ENCODE measurements at places on chromosomes 6 and 20. TPM values are rescaled to one million over a fixed set of nuclear protein-coding genes. Genes with fewer than 3 reads are reported as not detected.
A peak's percentile ranks its signal among the peaks of the same experiment; 100 is the strongest.

GRCh38 chr6:101117393-101118135 lies 236.4 kb upstream of the ASCC3 start:
- peak; percentile 52 for DNase-seq

GRCh38 chr20:33640287-33640686 lies 21.8 kb upstream of the C20orf144 start:
- DNase-seq, result no peak

DYNLT2 gene
- total RNA-seq, result 1.7 TPM

GRCh38 chr6:108455688-108456087 lies 105.0 kb upstream of the FOXO3 start:
- no peak for DNase-seq

PKIB gene
- total RNA-seq, result 6.1 TPM

- no peak for DNase-seq
Measured at GRCh38 chr6:33828764-33829731, 25.2 kb upstream of the MLN start.

- no peak for DNase-seq
Measured at GRCh38 chr6:145213614-145214013, 521.7 kb downstream of the EPM2A start.

GRCh38 chr6:3440911-3441310 lies 15.9 kb downstream of the SLC22A23 start:
- no peak for DNase-seq

LST1 gene
- total RNA-seq, result not detected

WFDC5 gene
- not detected for total RNA-seq

DNA sequence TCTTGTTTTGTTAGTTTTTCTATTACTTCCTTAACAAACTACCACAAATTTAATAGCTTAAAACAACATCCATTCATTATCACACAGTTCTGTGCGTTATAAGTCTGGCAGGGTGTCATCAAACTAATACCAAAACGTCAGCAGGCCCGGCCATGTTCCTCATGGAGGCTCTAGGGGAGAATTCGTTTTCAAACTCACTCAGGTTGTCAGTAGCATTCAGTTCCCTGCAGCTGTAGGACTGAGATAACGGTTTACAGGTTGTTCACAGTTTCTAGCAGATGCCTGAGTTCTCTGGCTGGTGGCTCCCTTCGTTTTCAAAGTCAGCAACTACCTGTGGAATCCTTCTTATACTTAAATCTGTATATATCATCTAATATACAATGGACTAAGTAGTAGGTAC lies 72.5 kb upstream of the PRSS16 start:
- DNase-seq, result no peak

DNA sequence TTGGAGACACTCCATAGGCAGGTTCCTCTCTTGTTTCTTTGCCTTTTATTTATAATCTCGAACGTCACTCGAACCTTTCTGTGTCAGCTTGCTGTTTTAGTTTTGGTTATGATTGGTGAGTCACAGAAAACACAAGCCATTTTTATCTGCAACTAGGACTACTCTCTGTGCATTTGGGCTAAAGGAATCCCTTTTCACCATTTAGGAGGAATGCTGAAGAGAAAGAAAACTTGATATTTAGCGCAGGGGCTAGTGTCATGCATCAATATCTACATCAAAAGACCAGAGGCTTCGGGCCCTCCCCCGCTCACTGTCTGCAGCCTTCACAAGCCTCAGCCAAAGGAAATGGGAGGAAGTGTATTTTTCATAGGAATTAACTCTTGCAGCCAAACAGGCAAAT lies 507.8 kb upstream of the CITED2 start:
- no peak for DNase-seq

CLPSL1 gene
- total RNA-seq, result not detected

GRCh38 chr20:57141492-57141891 lies 124.9 kb downstream of the BMP7 start:
- no peak for DNase-seq

TREML2 gene
- 3.3 TPM for total RNA-seq

DNA sequence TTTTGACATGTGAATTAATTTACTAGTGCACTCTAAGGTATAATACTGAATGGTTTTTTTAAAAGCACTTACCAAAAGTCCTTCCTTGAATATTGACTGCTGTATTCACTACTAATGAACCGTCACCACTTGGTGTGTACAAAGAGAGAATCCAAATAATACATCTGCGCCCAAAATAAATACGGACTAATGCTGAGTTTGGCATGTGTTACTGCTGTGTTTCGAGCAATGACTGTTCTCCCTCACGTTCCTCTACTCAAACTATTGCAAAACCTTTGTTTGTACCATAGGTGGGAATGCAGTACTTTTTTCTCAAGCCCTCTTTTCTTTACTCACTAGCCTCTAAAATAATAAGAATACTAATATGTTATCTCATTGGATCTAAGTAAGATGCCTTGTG lies 305.5 kb downstream of the QKI start:
- DNase-seq, result no peak

DNA sequence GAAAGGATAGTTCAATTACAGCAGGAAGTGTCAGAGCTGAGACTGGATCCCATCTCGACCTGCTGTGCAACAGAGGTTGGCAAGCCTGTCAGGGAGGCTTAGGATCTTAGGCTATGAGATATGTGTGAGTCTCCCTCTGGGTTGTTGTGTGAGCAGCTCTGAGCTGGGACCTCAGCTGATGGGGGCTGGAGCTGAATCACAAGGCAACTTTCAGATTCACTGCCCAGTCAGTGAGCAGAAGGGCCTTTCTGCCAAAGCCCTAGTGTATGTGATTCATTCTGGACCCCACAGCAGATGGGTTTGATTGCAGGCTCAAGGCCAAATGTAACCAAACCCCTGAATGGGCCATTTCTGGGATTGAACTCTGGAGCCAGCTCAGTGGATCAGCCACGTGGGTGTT lies 4.5 kb downstream of the PI3 start:
- no peak for DNase-seq

GRCh38 chr6:105036351-105036750 lies 79.4 kb downstream of the LIN28B start:
- DNase-seq, result no peak

DNA sequence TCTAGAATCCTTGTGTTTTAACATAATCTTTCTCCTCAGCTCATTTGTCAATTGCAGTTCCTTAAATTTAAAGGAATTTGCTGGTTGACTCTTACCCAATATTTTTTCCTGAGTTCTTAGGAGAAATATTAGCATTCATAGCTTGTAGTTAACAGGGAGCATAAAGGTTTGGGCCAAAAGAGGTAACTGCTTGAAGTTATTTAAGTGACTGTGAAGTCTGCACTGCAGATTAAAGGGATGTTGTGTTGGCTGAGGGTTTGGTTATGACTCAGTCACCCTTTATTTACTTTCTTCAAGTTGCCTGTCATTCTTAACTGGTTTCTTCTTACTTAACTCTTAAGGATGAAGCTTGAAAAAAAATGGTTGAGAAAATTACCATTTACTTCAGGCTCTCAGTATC lies 220.3 kb upstream of the LAMP5 start:
- DNase-seq, result peak; percentile 44

Data from HT-29 (cell line).